DMS 273 treated with DMSO at 0.1 percent for 48 hours (cell line): ENCODE measurements at places on chromosomes 2 and 18.

DNA sequence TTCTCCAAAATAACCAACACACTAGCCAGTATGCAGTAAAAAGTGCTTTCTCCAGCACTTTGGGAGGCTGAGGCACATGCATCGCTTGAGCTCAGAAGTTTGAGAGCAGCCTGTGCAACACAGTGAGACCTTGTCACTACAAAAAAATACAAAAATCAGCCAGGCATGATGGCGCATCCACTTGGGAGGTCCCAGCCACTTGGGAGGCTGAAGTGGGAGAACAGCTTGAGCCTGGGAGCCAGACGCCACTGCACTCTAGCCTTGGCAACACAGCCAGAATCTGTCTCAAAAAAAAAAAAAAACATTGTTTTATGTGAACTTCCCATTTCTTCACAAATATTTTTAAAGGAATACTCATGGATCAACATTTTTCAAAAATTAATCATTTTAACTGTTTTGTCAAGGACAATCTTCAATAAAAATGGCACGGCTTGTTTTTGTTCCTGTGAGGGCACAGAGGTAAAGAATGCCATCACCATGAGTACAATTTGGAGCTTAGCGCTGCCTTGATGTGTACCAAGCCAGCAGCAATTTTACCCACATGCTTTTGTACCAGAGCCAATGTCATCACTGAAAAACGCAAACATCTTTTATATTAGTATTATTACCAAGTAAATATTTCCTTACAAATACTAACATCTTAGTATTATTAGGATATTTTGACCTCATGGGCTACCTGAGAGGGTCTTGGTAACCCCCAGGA lies 26.7 kb downstream of the RAB1A start:
- DNase-seq: no peak

DNA sequence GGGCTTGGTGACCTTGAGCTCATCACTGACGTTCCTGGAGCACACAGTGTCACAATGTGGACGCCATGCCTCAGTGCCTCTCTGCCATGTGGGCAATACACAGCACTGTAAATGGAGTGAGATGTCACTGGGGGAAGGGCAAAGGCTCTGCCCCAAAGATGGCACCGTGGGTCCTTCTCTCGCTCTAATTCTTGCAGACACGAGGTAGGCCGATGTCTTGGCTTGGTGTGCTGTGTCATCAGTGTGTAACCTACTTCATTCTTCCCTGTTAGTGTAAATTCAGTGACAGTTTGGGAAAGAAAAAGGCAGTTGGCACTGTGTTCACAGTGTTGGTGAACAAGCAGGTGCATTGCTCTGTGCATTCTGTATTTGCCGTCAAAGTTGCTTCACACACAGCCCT lies 309.3 kb upstream of the MYT1L start:
- no peak for DNase-seq

GRCh38 chr2:50135821-50136220 lies 896.1 kb downstream of the NRXN1 start:
- no peak for DNase-seq

DNA sequence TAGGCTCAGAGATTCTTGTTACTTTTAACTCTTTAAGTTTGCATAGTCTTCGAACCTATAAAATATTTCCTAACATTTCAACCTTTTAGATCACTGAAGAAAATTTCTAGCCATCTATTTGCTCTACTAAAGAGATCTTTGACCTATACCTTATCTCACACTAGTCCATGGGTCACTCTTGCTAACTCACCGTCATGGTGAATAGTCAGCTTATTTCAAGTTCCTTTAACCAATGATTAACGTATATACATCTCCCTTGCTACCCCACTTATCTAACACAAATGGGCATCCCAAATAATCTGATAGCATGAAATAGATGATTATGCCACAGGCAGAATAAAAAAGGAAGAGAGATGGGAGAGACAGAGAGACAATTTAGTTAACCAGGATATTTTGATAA lies 303.1 kb downstream of the GPD2 start:
- no peak for DNase-seq

GRCh38 chr2:215499331-215499730 lies 63.5 kb upstream of the FN1 start:
- DNase-seq: no peak

DNA sequence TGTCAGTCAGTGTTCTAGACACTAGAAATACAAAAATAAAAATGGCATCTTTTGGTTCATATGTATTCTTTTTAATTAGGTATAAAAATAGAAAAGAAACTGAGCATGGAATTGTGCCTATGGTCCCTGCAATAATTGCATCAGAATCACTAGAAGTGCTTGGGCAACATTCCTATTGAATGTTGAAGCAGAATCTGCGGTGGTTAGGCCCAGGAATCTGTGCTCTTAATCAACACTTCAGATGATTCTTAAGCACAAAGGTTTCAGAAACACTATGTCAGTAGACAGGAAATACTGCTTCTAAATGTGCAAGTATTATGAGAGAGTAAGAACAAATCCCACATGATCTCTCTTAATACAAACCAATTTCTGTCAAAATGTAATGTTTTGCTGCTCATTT lies 20.3 kb upstream of the RBBP8 start:
- no peak for DNase-seq

- DNase-seq: no peak
Measured at GRCh38 chr2:111116011-111116746, 4.5 kb upstream of the BCL2L11 start.

DNA sequence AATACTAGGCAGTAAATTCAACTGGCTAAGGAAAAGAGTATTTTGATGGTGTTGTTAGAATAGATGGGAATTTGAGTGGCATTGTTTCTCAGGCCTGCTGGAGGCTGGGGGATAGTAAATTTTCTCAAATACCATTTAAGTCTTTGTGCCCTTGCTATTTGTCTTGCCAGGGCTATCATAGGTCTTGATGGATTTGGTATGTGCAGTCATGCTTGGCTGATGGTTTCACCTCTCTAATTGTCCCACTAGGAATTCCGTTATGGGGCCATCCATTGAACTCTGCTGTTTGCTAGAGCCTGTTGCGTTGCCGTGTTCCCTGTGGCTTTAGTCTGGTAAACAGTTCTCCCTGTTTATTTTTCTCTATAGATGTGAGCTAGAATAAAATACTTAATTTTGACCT lies 438.1 kb upstream of the FAM98A start:
- DNase-seq: no peak

- peak; percentile 80 for DNase-seq
Measured at GRCh38 chr2:80050246-80050645, 254.3 kb downstream of the LRRTM1 start.

DNA sequence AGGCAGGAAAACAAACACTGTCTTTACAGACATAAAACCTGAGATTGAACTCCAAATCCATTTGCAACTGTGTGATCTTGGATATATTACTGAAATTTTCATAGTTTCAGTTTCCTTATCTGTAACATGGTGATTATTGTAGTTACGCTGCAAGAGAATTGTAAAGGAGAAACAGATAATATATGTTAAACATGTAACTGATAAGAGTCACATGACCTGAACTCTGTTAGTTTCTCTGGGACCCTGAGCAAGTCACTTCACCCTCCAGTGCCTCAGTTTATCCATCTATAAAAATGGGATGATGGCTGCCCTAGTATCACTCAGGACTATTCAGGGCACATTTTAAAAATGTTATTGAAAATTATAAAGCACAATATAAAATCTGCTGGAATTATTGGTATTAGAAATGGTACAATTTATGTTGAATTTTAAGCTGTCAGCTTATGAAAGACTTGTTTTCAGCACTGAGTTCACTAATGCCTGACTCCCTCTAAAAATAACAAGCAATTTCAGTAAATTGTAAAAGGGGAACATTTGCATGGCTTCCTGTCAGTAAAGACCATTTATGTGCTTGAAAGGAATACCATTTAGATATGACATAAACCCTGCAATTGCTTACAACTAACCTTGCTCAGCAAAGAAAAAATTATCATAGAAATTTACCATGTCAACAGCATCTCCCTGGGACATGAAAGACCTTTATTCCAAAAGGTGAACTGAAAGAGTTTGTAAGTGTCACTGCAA lies 393.5 kb downstream of the RAD51AP2 start:
- no peak for DNase-seq

- DNase-seq: no peak
Measured at GRCh38 chr2:86224645-86225355, 25.5 kb downstream of the MRPL35 start.

DNA sequence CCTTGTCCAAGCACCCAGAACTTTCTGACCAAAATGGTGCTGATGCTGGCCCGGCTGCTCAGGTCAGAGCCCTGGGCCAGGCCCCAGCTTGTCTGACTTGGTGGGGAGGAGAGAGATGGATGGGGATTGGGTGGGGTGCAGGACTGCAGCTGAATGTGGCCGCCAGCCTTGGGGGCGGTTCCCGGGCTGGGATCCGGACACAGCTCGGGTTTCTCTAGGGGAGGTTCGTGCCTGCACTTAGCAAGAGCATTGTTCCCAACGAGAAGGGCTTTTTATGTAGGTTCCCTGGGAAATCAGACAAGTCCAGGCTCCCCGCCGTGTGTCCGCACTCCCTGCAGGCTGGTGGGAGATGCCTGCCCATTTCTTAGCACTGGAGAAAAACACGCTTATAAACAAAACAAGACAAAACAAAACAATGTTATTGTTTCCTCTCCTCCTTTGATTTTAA lies 50.5 kb upstream of the HS6ST1 start:
- no peak for DNase-seq

- no peak for DNase-seq
Measured at GRCh38 chr18:32237049-32237448, 47.2 kb downstream of the MEP1B start.

- DNase-seq: no peak
Measured at GRCh38 chr18:32802591-32803451, 30.0 kb upstream of the KLHL14 start.

GRCh38 chr18:47585136-47585535 lies 333.7 kb upstream of the SKOR2 start:
- no peak for DNase-seq

DNA sequence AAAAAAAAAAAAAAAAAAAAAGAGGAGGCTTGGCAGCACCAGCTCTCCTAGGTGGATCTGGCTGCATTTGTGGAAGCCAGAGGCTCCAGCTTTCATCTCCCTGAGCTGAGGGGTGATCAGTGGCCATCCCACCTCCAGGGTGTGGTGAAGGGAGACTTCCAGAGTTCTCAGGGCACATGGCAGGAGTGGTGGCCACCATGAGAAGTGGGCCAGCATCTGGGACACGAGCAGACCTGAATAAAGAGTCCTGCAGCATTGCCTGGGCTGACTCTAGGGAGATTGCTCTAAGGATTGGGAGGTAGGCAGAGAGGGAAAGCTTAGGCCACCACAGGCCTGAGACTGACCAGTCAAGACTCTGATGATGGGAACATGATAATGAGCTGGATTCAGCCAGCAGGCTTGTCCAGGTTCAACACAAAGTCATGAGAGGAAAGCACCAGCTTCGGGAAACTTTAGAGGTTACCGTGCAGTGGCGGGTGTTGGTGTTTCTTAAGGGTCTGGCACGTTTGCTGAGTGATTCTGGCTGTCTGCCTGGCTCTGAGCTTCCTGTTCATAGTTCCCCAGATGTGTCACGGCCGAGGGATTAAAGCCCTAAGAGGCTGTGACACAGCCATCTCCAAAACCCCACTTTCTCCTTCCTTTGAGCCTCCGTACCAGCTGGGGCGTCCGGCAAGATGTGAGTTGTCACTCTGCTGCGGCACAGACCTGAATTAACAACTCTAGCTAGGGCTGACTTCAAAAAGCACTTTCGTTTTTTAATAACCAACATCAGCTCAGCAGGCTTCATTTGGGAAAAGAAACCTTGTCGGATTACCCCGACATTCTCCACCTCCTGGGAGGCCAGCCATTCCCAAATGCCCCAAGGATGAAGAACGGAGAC lies 38.3 kb upstream of the IL1R1 start:
- DNase-seq: no peak

GRCh38 chr2:955829-956731 lies 5.4 kb downstream of the SNTG2 start:
- DNase-seq: no peak

- DNase-seq: no peak
Measured at GRCh38 chr2:67560771-67561456, 163.8 kb downstream of the ETAA1 start.

DNA sequence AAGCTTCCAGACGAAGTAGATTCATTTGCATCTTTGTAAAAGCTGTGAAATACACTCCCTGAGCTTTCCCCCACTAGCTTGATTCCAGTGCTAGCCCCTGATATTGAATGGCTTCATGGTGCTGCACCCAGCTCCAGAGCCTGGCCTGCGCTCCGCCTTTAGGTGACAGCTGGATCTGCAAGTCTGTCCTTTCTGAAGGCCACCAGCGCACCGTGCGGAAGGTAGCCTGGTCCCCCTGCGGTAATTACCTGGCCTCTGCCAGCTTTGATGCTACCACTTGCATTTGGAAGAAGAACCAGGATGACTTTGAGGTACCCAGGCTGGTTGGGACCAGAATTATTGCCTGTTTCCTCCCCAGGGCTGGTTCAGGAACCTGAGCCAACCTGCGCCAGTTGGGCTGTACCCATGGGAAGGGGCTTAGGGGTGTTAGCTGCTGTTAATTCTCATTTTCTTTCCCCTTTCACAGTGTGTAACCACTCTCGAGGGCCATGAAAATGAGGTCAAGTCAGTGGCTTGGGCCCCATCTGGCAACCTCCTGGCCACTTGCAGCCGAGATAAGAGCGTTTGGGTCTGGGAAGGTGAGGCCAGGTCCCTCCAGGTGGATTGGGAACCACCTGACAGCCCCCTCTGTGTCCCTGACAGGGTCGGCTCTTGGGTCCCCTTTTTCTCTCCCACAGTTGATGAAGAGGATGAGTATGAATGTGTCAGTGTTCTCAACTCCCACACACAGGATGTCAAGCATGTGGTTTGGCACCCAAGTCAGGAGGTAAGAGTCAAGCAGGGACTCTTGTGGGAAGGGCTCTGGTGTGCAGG lies 1.3 kb downstream of the CIAO1 start:
- no peak for DNase-seq

DNA sequence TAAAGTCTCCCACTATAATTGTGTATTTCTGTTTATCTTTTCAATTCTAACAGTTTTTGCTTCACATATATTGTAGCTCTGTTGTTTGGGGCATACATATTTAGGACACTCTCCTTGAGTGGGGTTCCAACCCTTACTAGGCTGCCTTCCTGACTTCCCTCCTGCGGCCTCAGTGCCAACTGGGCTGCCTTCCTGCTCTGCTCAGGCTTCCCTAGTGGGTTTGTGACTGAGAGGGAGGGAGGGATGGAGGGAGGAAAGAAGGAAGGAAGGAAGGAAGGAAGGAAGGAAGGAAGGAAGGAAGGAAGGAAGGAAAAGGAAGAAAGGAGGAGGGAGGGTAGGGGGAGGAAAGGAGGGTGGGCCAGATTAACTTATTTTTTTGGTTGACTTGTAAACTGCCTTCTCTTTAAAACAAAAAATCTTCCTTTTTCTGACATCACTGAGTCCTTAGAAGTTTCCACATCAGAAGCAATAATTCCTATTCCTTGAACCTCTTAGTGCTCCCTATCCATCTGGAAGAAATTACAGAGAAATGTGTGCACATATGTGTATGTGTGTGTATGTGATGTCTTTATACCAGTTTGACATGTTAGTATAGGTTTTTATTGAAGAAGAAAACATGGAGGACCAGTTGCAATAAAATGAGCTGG lies 145.4 kb upstream of the PGAP1 start:
- no peak for DNase-seq
